ENCODE measurements at places on chromosomes 6 and 20. TPM values are rescaled to one million over a fixed set of nuclear protein-coding genes. Genes with fewer than 3 reads are reported as not detected.

Gene MOG
- total RNA-seq = not detected

- no peaks in the 10 kb centered on the region for H3K36me3 ChIP-seq
- H3K27me3 ChIP-seq = no peaks in the 10 kb centered on the region
- DNase-seq = peak; percentile 48
- H3K4me3 ChIP-seq = no peak overlapping the region
Measured at GRCh38 chr6:36947570-36948351, 6.8 kb upstream of the PI16 start.

DNA sequence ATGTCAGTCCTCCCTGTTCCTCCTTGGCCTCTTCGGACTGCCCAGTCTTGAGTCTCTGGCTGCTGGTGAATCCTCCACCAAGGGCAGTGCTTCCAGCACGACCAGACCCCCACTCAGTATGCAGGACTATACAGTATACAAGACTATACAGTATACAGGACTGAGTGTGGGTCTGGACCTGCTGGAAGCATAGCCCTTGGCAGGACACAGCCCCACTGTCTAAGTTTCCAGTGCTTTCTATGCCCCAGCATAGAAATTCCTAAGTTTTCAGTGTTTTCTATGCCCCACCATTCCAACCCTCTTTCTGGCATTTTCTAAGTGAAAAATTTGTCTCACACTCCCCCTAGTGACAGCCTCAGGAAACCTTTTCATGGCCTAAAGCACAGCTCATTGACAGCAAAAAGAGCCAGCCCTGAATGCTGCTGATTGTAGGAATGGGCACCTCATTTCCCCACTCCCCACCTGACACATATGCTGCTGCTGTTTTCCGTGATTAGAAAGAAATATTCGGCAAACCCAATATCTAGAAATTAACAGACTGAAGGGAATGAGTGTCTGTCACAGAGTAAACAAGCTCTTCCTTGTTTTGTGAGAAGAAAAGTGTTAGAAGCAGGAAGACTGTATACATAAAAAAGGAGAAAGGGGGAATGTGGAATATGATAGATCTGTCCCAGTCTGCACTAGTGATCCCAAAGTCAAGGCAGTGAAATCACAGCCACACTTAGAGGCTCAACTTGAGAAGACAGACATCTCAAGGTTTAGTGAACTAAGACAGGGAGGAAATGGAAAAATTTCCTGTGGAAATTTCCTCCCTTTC is 206.9 kb downstream of the IBTK start:
- H3K36me3 ChIP-seq = no peaks in the 10 kb centered on the region
- no peak overlapping the region for H3K4me3 ChIP-seq
- H3K27me3 ChIP-seq = peaks cover 9% of the 10 kb centered on the region
- DNase-seq = no peak
- H3K4me1 ChIP-seq = no peaks in the 10 kb centered on the region

DNA sequence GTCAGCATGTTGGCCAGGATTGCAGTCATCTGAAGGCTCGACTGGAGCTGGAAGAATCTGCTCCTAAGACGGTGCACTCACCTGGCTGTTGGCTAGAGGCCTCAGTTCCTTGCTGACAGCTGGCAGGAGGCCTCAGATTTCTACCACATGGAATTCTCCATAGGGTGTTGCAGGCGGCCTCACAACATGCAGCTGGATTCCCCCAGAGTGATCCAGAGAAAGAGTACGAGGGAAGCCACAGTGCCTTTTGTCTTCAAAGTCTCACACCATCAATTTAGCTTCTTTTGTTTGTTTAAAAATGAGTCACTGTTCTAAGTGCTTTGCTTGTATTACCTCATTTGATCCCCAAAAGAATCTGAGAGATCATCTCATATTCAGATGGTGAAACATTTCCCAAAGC is 65.5 kb upstream of the FYN start:
- no peak overlapping the region for H3K4me3 ChIP-seq
- no peaks in the 10 kb centered on the region for H3K27me3 ChIP-seq
- no peaks in the 10 kb centered on the region for H3K36me3 ChIP-seq

Gene TP53TG5
- total RNA-seq = 0.29 TPM

DNA sequence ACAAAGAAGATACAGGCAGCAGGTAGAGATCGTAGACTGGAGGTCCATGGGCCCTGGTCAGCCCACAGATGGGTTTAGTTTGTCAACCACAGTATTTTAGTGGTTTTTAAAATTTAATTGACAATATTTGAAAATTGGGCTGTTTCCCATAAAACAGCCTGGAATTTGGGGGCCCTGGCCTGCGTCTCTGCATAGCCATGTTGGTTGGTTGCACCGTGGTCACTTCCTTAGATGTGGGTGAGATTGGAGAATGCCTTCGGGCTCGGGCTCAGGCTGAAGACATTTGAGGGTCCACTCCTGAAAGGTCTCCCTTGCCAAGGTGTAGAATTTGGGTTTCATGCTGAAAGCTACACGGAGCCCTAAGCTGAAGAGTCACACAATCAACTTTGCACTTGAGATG is 7.7 kb downstream of the DUSP22 start:
- no peak overlapping the region for H3K4me3 ChIP-seq
- DNase-seq = no peak
- peaks cover 6% of the 10 kb centered on the region for H3K36me3 ChIP-seq
- no peaks in the 10 kb centered on the region for H3K27me3 ChIP-seq
- H3K27ac ChIP-seq = no peak overlapping the region

GRCh38 chr6:114049367-114049966 is 78.5 kb upstream of the HDAC2 start:
- H3K27me3 ChIP-seq = peaks cover 1% of the 10 kb centered on the region
- no peak for DNase-seq
- no peak overlapping the region for H3K27ac ChIP-seq
- H3K36me3 ChIP-seq = no peaks in the 10 kb centered on the region
- no peak overlapping the region for H3K4me3 ChIP-seq

Gene NRSN1
- total RNA-seq = not detected

Gene TSBP1
- total RNA-seq = not detected

DNA sequence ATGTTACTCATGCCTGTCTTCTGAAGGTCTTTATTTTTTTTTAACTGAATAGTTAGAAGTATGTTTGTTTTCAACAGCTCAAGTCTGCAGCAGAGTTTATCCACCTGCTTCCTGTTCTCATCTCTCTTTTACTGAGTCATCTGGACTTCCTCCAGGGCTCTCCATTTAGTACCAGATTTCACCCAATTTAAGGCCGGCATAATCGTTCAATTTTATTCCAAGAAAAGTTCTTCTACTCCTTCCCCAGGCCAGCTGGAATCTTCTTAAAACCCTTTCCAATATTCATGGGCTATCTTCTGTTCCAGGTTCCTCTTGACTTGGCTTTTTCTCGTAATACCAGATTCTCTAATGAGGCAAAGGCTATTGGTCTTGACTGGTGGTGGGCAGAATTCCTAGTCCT is 79.0 kb upstream of the LAMA2 start:
- no peak overlapping the region for H3K27ac ChIP-seq
- H3K27me3 ChIP-seq = peaks cover 3% of the 10 kb centered on the region
- no peak overlapping the region for H3K4me3 ChIP-seq
- H3K4me1 ChIP-seq = no peaks in the 10 kb centered on the region
- DNase-seq = no peak

Gene ATG5
- 32.4 TPM for total RNA-seq

Gene ADGRF5
- total RNA-seq = not detected

DNA sequence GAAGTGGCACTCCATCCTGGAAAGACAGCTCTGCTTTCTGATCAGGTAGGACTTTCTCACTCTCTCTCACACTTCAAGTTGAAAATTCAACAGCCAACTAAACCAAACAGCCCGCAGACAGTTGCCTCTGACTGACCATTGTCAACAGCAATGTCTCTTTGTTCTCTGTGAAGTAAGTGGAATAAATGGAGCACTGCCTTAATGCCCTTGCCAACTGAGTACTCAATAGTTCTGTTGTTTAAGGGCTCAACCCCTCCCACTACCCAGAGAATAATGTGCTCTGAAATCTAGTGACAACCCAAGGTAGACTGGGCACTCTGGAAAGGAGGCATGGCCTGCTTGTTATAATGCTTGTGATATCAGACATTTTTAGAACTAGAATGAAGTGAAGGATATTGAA is 16.8 kb upstream of the BCLAF1 start:
- H3K4me1 ChIP-seq = no peaks in the 10 kb centered on the region
- no peaks in the 10 kb centered on the region for H3K36me3 ChIP-seq
- H3K27ac ChIP-seq = no peak overlapping the region
- DNase-seq = no peak
- peaks cover 3% of the 10 kb centered on the region for H3K27me3 ChIP-seq
- no peak overlapping the region for H3K4me3 ChIP-seq

- no peak for DNase-seq
- H3K4me1 ChIP-seq = no peaks in the 10 kb centered on the region
- H3K27me3 ChIP-seq = peaks cover 2% of the 10 kb centered on the region
Measured at GRCh38 chr6:151341476-151342195, 49.7 kb downstream of the ZBTB2 start.

- H3K4me1 ChIP-seq = no peaks in the 10 kb centered on the region
- H3K27me3 ChIP-seq = peaks cover 2% of the 10 kb centered on the region
- H3K36me3 ChIP-seq = no peaks in the 10 kb centered on the region
- H3K27ac ChIP-seq = no peak overlapping the region
Measured at GRCh38 chr6:57247603-57248002, 25.5 kb upstream of the RAB23 start.

DNA sequence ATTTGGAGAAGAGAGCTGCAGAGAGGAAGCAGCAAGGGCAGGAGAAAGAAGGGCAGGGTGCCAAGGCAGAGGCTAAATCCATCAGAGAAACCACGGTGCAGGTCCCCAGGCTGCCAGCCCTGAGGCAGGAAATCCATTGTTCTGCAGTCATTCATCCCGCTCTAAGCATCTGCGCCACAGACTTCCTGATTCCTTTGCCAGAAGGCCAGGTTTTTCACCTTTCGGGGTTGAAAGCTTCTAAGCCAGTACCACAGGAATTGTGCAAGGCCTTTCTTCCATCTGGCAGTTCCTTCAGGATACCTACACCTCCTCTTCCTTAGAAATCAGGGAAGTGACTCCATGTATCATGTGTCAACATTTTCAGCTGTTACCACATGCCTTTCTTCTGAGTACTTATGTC is 45.6 kb downstream of the ADGRF5 start:
- H3K27me3 ChIP-seq = peaks cover 13% of the 10 kb centered on the region
- no peak for DNase-seq
- no peak overlapping the region for H3K4me3 ChIP-seq
- H3K27ac ChIP-seq = no peak overlapping the region
- no peaks in the 10 kb centered on the region for H3K36me3 ChIP-seq

Gene C6orf52
- total RNA-seq = 2.6 TPM

GRCh38 chr6:25318589-25318988 is 39.4 kb downstream of the CARMIL1 start:
- H3K27me3 ChIP-seq = no peaks in the 10 kb centered on the region
- no peak for DNase-seq
- peaks cover 3% of the 10 kb centered on the region for H3K4me1 ChIP-seq

Gene PTCRA
- not detected for total RNA-seq

DNA sequence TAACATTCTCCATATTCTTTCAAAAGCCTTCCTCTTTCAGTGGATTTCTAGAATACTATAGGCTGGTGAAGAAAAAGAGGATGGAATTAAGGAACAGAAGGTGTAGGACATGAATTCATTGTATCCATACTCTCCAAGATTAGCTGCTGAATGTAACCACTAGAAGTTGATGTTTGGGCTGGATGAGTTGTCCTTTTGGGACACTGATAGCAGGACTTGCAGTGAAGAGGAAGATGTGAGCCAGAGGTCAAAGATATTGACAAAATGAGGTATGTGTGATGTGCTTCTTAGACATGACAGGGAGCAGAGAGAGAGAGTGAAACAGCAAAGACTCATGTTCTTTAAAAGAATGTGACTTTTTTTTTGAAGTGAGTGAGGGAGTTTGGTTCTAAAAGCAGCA is 134.3 kb upstream of the MAN1A1 start:
- H3K4me3 ChIP-seq = no peak overlapping the region
- no peaks in the 10 kb centered on the region for H3K4me1 ChIP-seq
- DNase-seq = no peak
- no peaks in the 10 kb centered on the region for H3K36me3 ChIP-seq

- no peaks in the 10 kb centered on the region for H3K4me1 ChIP-seq
- H3K36me3 ChIP-seq = no peaks in the 10 kb centered on the region
- no peaks in the 10 kb centered on the region for H3K27me3 ChIP-seq
Measured at GRCh38 chr6:147904416-147904815, 395.9 kb downstream of the SAMD5 start.

GRCh38 chr20:64139199-64140060 is 24.8 kb upstream of the MYT1 start:
- H3K4me3 ChIP-seq = no peak overlapping the region
- no peaks in the 10 kb centered on the region for H3K36me3 ChIP-seq
- DNase-seq = no peak
- H3K4me1 ChIP-seq = no peaks in the 10 kb centered on the region

GRCh38 chr20:50272030-50272723 is 81.5 kb downstream of the CEBPB start:
- peaks cover 18% of the 10 kb centered on the region for H3K27me3 ChIP-seq
- no peak overlapping the region for H3K4me3 ChIP-seq
- H3K36me3 ChIP-seq = no peaks in the 10 kb centered on the region
- H3K4me1 ChIP-seq = peaks cover 2% of the 10 kb centered on the region
- no peak overlapping the region for H3K27ac ChIP-seq
- no peak for DNase-seq

Gene RIPPLY2
- not detected for total RNA-seq

DNA sequence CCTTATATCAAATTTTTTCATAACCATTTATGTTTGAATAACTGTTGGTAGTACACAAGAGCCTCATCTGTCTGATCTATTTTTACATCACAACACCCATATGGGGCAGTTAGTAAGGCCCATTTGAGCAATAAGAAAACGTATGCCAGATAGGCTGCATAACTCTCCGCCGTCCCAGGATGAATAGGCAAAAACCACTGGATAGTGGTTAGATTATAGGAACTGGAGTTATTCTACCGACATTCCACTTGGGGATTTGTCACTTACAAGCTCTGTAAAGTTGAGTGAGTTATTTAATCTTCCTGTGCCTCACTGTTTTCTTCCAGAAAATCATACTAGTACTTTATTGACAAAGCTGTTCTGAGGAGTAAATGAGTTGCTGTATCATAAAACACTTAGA is 881.9 kb downstream of the QKI start:
- H3K27me3 ChIP-seq = no peaks in the 10 kb centered on the region
- H3K4me1 ChIP-seq = no peaks in the 10 kb centered on the region
- H3K36me3 ChIP-seq = no peaks in the 10 kb centered on the region

GRCh38 chr6:143634486-143634885 is 43.3 kb upstream of the PHACTR2 start:
- H3K27me3 ChIP-seq = no peaks in the 10 kb centered on the region
- no peak overlapping the region for H3K27ac ChIP-seq
- no peak overlapping the region for H3K4me3 ChIP-seq
- no peak for DNase-seq

Data from activated CD8-positive, alpha-beta T cell treated with anti-CD3 and anti-CD28 coated beads for 36 hours (primary cell).